ENCODE measurements at places on chromosomes 13 and 19.

- no peak for DNase-seq
These were observed 8.5 kb upstream of the EEF1AKMT1 start for GRCh38 chr13:20782116-20782708.

GRCh38 chr13:24606486-24607170, 73.6 kb upstream of the ATP12A start:
- DNase-seq, result no peak

- no peak for DNase-seq
These were observed 15.9 kb upstream of the SLC35E1 start for GRCh38 chr19:16587833-16588823.

GRCh38 chr19:39203372-39204341, at the start of gene SYCN:
Gene SYCN (minus strand): TSS chr19:39204263. CDS start chr19:39204254, 9 bp downstream.
- DNase-seq, result no peak

- peak; percentile 70 for DNase-seq
These were observed 156.5 kb downstream of the KCNRG start for GRCh38 chr13:50171590-50172282.

DNA sequence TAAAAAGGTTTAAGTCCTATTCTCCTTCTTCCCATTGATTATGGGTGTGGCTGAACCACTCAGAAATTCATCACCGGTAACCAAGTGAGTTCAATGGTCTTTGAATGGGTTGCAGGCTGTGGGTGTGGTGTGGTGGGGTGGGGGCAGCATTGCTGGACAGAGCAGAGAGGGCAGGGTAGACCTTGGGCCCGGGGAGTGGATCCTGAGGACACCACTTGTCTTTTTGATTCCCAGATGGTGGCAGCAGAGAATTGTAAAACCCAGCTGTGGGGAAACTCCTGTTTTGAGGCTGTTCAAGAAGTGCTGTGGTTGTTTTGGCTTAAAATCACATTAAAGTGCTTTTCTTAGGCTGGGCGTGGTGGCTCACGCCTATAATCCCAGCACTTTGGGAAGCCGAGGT, 45.8 kb upstream of the RGCC start:
- DNase-seq, result no peak

DNA sequence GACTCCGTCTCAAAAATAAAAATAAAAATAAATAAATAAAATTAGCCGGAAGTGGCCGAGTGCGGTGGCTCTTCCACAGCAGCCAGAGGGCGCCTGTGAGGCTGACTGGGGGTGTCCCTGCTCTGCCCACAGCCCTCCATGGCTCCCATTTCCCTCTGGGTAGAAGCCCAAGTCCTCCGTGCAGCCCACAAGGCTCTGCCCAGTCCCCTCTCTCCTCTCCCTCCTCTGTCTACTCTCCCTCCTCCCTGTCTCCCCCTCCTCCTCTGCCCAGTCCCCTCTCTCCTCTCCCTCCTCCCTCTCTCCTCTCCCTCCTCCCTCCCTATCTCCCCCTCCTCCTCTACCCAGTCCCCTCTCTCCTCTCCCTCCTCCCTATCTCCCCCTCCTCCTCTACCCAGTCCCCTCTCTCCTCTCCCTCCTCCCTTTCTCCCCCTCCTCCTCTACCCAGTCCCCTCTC, 20.4 kb downstream of the MISP start:
- DNase-seq, result no peak

GRCh38 chr13:44337581-44337980, 36.0 kb upstream of the SERP2 start:
- DNase-seq, result no peak

GRCh38 chr13:98609756-98610155, 32.8 kb upstream of the STK24 start:
- DNase-seq, result no peak

DNA sequence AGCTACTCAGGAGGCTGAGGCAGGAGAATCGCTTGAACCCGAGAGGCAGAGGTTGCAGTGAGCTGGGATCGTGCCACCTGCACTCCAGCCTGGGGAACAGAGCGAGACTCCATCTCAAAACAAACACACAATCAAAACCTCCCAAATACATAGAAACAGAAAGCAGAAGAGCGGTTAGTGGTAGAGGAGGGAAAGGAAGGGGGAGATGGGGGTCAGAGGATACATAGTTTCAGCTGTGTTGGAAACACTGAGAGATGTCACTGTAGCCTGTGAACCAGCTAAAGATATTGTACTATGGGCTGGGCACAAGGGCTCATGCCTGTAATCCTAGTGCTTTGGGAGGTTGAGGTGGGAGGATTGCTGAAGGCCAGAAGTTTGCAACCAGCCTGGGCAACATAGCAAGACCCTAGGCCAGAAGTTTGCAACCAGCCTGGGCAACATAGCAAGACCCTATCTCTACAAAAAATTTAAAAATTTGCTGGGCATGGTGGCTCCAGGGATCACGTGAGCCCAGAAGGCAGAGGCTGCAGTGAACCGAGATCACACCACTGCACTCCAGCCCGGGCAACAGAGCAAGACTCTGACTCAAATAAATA, 49.9 kb downstream of the GNG7 start:
- DNase-seq, result no peak

GRCh38 chr19:38892841-38893240, 6.6 kb downstream of the SIRT2 start:
- DNase-seq, result no peak

GRCh38 chr13:45416516-45417128, 1.6 kb downstream of the SLC25A30 start:
- no peak for DNase-seq

DNA sequence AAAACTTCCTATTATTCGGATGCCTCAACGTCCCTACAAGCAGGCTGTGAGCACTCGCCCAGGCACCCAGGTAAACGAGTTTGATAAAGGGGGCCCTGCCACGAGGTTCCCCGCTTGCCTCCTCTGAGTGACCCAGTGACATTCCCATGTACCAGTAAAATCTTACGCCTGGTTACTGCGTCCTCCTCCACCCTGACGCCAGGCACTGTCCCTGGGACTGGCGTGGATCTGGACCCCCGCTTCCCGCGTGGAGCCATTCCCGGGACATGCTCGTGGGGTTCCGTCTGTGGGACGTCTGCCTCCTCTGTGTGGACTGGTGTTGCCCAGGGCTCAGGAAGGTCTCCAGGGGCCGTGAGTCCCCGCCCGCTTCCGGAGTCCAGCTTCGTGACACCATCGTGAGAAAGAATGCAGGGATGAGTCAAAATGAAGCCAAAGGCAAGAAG, 407 bp upstream of the ZNF550 start:
- DNase-seq, result no peak

DNA sequence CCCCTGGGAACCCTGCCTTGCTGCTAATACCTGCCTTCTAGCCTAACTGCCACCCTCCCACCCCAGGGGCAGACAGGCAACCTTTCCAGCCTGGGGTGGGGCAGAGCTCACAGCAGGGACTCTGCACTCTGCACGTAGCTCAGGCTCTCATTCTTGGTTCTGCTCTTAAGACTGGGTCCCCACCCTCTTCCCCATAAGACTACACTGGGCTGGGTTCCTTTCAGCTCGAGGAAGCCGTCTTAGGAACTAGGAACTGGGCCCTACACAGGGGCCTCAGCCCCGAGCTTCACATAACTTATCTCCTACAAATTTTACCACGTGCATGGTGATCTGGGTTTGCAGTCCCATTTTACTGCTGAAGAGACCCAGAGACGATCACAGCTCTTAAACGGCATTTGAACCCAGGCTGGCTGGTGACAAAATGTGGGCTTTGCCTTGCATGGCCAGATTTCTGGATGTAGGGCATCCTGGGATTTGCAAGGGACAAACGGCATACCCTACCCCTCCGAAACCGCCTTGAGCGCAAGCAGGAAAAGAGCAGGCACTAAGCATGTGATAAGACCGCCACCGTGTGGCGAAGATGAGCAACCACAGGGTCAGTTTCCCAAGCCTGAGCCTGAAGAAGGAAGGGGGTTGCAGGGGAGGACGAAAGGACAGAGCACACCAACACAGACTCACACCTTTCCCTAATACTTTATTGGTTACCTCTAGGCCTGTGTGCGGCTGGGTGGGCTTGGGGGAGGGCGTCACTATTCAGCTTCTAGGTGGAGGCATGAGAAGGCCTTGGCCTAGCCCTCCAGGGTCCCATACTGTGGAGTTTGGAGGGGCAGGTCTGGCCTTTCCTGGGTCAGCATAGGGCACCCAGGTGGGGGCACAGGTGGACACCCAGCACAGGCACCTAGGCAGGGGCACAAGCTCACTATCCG, 5.1 kb downstream of the JUNB start:
- DNase-seq, result no peak

- no peak for DNase-seq
These were observed 1.2 kb upstream of the TMC4 start for GRCh38 chr19:54173951-54174834.

DNA sequence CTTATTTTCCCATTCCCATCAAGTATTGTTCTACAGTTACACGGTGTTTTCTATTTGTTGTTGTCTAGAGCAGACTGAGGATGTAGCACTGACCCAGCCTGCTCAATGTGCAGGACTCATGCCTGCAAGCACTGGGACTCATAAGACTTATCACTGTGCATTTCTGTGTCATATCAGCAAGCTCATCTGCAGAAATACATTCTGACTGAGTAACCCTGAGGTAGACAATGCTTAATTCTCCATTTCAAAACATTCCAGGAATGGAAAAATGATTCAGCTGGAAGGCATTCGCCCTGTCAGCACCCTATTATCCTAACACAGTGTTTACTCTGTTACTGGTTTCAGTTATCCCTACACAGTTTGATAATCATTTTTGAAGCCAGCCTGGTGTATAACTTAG, 2506.4 kb downstream of the PCDH9 start:
- DNase-seq, result peak; percentile 71

DNA sequence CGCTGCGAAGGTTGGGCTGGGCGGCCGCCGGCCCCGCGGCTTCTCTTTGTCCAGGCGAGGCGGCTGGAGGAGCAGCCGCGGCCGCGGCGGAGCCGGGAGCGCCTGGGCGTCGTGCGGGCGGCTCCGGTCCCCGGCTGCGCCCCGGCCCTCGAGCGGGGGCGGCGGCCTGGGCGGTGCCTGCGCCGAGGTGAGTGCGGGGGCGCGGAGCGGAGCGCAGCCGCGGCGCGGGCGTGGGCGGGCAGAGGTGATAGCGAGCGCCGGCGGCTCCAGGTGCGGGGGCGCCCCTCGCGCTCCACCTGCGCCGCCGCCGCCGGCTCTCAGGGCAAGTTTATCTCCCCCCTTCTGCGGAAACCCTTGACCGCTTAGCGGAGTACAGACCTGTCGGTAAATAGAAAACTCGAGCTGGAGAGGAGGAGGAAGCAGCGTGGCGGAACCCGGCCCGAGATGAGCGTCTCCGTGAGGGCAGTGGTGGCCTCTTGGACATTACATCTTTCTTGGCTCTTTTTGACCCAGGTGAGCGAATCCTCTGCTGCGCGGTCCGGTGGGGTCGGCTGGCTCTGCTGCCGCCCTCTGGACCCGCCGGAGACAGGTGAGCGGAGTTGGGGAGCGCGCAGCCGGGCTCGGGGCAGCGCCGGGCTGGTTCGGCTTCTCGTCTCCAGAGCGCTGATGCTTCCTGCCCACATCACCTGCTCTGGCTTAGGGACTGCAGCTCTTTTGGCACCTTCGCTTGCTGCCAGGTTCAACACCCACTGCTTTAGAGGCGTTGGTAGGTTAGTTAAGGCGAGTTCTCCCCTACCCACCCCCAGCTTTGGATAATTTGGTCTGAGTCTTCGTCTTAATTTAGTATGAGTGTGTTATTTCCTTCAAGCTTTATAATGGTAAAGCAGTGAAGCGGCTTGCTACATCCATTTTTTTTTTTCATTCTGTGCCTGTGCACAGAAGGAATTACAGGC, at the start of gene MTUS2:
Gene MTUS2 (plus strand): TSS at position 241 of the 953 bp plus-strand sequence.
- DNase-seq, result no peak

- no peak for DNase-seq
These were observed 68.5 kb downstream of the INSR start for GRCh38 chr19:7225741-7226140.

DNA sequence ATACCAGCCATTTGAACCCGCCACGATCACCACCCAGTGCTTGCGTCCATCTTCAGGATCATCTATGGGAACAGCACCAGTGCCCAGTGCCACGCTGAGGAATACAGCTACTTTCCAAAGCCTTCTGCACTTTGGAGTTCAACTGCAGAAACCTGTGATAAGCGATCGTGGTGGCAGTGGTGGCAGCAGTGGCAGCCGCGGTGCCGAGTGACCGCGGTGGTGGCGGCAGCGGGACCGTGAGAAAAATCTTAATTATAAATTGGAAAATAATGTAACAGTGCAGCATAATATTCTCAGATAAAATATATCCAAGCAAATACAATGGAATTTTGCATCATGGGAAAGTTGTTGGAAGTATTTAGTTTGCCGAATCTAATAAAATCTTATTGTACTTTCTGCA, 2270.9 kb downstream of the PCDH9 start:
- DNase-seq, result no peak

DNA sequence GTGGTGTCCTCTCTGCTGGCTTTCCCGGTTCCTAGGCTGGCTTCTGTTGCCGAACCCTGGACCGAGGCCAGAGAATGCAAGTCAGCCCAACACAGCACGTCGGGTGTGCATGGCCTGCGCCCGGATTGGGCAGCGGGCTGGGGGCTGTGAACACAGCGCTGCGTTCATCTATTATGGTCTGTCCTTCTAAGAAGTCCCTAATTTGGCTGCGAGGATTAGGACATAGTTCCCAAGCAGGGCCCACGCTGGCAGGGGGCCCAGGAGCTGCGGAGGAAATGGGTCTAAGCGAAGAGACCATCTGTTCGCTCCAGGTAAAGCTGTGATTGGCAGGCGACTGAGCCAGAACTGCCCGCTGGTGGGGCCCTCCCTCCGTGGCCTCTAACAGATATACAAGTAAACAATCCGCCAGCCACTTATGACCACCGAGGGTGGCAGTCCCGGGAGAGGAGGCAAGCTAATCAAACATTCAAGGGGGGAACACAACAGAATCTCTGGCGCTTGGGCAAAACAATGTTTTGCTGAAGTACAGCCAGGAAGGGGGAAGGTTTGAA, 6.0 kb downstream of the SYCE2 start:
- DNase-seq, result peak; percentile 23
